Activated CD4-positive, alpha-beta memory T cell treated with anti-CD3 and anti-CD28 coated beads for 36 hours (primary cell): ENCODE measurements at places on chromosomes 7 and 10. TPM values are rescaled to one million over a fixed set of nuclear protein-coding genes. Genes with fewer than 3 reads are reported as not detected.

The FHIP2A gene
- 17.2 TPM for total RNA-seq

GRCh38 chr10:106707657-106708056 is 456.8 kb downstream of the SORCS1 start:
- DNase-seq = no peak

The AP1S1 gene
- total RNA-seq = 44.7 TPM

The FEZF1 gene
- total RNA-seq = not detected

- no peak for DNase-seq
Measured at GRCh38 chr10:30639946-30640786, 10.6 kb upstream of the LYZL2 start.

DNA sequence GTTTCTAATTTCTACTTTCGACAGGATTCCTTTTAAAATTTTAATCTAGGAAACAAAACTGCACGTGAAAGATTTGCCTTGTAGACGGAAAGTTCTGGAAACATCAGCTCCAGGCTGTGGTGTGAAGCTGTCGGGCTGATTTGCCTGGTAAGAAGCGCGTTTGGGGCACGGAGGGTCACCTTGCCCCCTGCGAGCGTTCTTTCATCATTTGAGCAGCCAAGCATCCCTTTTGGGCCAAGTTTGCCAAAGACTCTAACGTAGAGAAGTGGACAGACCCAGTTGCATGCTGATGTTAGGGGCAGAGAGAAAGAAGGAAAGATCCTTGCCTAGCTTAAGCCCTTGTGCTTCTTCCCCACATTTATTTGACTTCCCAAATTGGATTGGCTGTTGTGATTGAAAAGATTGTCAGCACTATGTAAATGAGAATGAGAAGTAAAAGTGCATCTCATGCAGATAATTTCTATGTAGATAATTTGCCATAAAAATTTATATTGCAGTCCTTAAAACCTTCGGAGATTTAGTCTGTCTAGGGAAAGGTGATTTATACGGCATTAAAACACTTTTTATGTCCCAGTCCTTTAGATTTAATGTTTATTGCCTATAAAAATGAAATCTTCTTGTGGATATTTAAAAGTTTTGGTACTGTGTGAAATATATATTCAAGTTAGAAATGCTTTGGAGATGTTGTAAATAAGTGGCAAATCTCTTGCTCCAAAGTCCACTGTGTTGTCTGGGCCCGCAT is 76.1 kb downstream of the CUX1 start:
- DNase-seq = no peak

DNA sequence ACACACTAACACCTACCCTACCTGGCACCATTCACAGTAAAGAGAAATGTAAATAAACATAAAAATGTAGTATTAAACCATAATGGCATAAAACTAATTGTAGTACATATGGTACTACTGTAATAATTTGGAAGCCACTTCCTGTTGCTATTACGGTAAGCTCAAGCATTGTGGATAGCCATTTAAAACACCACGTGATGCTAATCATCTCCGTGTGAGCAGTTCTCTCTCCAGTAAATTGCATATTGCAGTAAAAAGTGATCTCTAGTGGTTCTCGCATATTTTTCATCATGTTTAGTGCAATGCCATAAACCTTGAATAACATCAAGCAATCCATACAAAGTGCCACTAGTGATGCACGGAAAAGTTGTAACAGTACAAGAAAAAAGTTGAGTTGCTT is 75.4 kb downstream of the CFTR start:
- no peak for DNase-seq

DNA sequence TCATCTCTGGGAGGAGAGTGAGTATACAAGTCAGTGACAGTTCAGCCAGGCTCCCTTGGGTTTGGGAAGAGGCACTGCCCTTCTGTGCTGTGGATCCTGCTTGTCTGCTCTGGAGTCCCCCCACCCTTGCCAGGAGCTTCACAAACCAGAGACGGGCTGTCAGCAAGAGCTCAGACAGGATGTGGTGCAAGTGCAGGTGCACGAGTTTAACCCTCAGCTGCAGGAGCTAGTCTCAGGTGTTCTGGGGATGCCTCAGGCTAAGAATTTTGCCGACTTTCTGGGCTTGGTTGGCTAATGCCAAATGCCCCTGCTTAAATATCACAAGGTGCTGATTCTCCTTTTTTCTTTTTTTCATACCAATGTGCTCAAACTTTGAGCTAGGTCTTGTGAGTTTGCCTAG is 22.3 kb downstream of the ZNF783 start:
- peak; percentile 57 for DNase-seq

DNA sequence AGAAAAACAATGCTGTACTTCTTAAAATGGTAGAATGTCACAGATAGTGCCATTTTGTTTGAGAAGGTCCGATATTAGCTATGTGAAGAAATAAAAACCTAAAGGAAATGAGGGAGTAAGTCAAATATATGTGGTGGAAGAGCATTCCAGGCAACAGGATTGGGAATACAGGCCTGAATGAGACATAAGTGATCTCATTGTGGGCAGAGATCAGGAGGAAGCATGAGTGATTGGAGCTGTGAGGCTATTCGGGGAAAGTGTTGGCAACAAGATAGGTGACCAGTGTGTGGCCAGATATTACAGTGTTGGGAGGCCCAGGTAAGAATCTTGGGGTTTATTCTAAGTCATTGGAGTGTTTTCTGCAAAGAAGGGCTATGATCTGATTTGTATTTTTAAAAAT is 41.3 kb upstream of the AGMO start:
- DNase-seq = no peak

GRCh38 chr7:94374231-94374630 is 20.5 kb upstream of the COL1A2 start:
- DNase-seq = no peak

- DNase-seq = no peak
Measured at GRCh38 chr10:53108317-53108934, 335.8 kb upstream of the MBL2 start.

The BLNK gene
- total RNA-seq = not detected

DNA sequence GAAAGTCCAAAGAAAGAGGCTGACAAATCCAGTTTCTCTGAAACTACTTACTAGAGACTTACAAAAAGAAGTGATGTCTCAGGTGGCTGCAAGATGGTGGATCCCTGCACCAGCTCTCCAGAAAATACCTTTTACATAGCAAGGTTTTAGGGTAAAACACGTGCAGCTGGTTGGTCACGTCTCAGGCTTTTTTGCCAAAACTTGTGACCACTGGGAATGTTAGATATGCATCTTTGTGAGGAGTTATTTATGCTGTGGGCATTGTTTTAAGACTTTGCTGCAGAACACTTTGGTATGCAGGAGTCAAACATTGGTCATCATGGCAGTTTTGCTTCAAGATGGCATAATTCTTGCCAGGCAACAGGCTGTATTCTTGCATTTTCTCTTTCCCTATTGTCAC is 1352.8 kb downstream of the REEP3 start:
- no peak for DNase-seq

The SBDS gene
- total RNA-seq = 55.7 TPM

DNA sequence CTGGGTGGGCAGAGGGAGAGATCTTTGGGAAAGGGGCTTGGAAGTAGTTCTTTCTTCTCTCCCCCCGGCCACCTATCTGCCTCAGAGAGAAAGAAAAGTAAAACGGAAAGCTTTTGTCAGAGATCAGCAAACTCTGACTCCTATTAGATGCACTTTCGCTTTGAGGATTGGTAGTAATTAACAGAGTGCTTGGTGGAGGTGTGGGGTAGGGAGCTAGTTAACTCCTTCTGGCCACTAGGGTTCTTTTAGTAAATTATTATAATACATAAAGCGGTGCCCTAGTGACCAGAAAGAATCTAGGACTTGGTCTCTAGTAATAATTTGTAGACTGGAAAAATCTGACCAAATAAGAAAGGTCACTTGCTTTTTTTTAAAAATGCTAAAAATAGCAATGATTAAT is 54.6 kb downstream of the CPVL start:
- peak; percentile 12 for DNase-seq

- DNase-seq = no peak
Measured at GRCh38 chr10:13993169-13993568, 337.6 kb downstream of the FRMD4A start.

The CCDC172 gene
- not detected for total RNA-seq

GRCh38 chr10:38038107-38038931 is 27.8 kb downstream of the ZNF33A start:
- DNase-seq = peak; percentile 13

- DNase-seq = no peak
Measured at GRCh38 chr10:10364902-10365301, 652.8 kb upstream of the CELF2 start.

DNA sequence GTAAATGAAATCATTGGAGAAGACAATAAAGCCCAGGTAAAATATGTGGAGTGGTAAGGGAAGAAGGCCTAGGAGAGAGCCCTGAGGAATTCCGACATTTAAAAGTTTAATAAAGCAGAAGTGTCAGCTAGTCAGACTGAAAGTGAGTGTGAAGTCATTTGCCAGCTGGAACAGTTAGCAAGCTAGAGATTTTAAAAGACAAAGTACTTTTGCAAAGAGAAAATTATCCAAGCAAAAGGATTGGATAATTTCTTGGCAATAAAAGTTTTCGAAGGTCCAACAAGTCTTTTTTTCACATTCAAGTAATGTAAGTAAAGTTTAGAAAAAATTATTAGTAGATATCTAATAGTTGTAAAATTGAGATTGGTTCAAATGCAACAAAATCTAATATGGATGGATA is 27.1 kb upstream of the SEMA3C start:
- no peak for DNase-seq

The ADCYAP1R1 gene
- not detected for total RNA-seq

The BMPER gene
- total RNA-seq = not detected

DNA sequence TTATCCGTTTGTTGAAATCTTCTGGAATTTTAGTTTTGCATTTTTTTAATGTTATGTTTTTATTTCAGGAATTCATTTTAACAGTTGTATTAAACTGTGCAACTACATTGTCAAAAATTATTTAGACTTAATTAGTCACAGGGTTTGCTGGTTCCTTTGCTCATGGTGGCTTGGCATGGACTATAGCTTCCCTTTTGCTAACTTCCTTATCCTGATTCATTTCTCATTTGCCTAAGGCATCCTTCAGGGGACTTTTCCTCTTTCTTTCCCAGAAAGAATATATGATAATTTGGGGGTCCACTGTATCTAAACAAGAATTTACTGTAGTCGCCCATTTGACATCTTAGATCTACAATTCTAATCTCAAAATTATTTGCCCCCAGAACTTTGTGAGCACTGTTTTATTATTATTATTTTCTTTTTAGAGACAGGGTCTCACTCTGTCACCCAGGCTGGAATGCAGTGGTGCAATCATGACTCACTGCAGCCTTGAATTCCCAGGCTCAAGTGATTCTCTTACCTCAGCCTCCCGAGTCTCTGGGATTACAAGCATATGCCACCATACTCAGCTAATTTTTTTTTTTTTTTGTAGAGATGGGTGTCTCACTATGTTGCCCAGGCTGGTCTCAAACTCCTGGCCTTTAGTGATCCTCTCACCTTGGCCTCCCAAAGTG is 13.9 kb downstream of the FIGNL1 start:
- no peak for DNase-seq

DNA sequence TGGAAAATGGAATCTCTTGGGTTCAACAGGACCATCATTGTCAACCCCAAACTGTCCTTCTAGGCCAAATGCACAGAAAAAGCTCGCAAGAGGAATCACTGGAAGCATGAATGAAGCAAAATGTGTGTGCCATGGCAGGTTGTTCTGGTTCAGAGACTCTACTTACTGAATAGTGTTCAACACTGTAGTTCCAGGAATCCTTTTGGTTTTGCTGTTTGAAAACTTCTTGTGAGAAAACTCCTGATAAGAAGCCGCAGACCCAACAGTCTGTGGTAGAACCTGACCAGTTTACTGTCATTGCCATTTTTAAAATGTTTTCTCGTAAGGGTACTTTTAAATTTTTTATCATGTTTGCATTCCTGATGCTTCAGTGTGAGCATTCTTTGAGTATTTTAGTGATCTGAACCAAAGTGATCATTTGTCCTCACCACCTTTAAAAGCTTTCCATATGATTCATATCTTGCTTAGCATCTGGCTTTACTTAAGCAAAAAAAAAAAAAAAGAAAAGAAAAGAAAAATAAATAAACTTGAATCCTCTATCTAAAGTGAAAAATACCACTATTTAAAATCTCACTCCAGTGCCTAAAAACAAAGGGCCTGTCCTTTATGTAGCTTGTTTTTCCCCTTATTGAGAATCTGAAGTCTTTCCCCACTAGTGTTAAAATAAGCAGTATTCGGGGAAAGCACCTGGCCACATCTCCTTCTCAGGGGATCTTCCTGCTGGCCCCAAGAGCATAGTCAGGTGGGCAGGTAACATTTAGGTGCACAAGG is 92.4 kb downstream of the WNT2 start:
- DNase-seq = no peak

The CRHR2 gene
- total RNA-seq = not detected

DNA sequence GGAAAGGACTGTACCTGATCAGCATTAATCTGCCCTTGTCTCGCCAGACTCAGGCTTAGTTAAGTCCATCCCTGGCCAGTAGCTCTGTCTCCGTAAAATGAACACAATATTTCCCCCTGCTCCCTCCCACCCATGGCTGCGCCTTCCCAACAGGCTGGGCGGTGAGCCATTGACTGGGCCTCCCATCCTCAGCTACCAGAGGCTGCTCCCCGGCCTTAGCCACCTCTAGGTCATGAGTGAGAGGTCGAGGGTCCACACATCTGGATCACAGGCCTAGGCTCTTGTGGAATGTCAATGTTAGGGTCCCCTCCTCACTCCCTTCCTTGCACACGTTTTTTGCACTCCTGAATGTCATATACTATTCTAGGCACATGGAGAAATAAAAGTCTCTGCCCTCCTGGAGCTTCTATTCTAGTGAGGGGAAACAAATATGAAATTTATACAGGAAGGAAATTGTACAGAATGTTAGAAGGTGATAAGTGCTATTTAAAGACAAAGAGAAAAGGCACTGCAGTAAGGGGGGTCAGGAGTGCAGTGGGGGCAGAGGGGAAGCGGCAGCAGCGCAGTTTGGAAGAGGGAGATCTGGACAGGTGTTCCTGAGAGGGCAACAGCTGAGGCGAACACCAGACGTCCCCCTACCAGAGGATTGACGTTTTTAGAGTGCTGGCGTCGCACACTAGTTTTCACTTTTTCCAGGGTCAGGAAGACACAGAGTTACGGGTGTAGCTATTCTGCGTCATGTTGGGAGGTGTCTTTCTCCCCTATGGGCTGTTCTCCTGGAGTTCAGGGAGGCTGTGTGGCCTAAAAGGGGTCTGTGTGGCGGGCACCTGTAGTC is 17.2 kb upstream of the EIF5AL1 start:
- DNase-seq = no peak

GRCh38 chr7:74231232-74231590 is 21.4 kb downstream of the LAT2 start:
- DNase-seq = no peak

DNA sequence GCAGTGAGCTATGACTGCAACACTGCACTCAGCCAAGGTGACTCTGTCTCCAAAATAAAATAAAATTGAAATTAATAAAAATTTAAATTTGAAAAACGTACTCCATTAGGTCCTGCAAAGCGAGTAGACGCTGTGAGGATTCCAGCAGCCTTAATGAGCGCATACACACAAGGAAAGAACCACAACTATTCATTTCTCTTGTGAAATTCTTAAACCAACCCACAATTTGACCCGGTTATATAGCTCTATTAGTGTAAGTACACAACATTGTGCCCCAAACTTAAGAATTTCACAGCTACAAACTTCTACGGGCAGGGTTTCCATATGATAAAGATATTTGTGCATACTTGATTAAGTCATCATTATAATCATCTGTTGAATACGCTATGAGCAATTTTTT is 84.4 kb downstream of the PARD3 start:
- DNase-seq = no peak

The TPK1 gene
- total RNA-seq = 19.1 TPM

GRCh38 chr7:149670288-149670687 is 103.1 kb downstream of the ZNF467 start:
- DNase-seq = no peak

GRCh38 chr7:30996256-30996655 is 32.5 kb downstream of the GHRHR start:
- no peak for DNase-seq

The CUZD1 gene
- total RNA-seq = 1.4 TPM

The ELN gene
- total RNA-seq = not detected

The SYNPO2L gene
- total RNA-seq = not detected
